Smooth muscle cell of bladder (primary cell): ENCODE measurements at places on chromosomes 4 and X. TPM values are rescaled to one million over a fixed set of nuclear protein-coding genes. Genes with fewer than 3 reads are reported as not detected.

Gene GAGE10
- not detected in 2 replicates for total RNA-seq

Gene SLC38A5
- total RNA-seq, result 23.3 and 40.4 TPM in 2 replicates

Gene XK
- total RNA-seq, result under 0.01 TPM in 2 replicates

Gene IBSP
- not detected in 2 replicates for total RNA-seq

Gene KCNE5
- 0.43 and 0.74 TPM in 2 replicates for total RNA-seq

Gene SAGE1
- total RNA-seq, result under 0.01 TPM in 1 of 2 replicates, not detected in the other

Gene COL4A6
- 4.2 and 13.4 TPM in 2 replicates for total RNA-seq

Gene LONRF3
- 0.28 and 1.8 TPM in 2 replicates for total RNA-seq

Gene SCRG1
- total RNA-seq, result 0.85 and 3.8 TPM in 2 replicates
